ENCODE measurements at places on chromosomes 7 and 10.

DNA sequence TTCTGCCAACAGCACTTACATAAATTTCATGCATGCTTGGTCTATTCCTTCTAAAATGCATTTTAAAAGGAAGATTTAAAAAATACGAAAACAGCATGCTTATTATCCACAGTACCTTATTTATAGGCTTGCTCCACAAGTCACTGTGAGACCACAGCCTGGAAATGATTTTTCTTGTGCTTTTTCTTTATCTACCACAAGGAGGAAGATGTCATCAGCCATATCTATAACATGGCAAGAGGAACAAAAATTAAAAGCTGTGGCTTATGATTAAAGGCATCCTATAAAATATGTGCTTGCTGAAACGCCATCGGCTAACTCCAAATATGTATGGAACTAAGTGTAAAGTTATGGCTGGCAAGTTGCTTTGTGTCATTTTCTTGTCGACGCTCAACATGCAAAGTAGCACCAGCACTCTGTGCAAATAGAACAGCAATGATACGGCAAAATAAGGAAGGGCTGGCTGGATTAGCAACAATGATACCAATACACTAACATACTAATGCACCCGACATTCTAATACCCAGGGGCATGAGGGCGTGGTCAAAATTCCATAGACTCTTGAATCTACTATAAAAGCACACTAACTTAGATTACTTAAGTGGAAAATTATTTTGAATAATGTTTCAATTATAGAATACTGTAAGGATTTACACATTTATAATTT lies 41.2 kb upstream of the AKR1E2 start:
- DNase-seq = no peak

DNA sequence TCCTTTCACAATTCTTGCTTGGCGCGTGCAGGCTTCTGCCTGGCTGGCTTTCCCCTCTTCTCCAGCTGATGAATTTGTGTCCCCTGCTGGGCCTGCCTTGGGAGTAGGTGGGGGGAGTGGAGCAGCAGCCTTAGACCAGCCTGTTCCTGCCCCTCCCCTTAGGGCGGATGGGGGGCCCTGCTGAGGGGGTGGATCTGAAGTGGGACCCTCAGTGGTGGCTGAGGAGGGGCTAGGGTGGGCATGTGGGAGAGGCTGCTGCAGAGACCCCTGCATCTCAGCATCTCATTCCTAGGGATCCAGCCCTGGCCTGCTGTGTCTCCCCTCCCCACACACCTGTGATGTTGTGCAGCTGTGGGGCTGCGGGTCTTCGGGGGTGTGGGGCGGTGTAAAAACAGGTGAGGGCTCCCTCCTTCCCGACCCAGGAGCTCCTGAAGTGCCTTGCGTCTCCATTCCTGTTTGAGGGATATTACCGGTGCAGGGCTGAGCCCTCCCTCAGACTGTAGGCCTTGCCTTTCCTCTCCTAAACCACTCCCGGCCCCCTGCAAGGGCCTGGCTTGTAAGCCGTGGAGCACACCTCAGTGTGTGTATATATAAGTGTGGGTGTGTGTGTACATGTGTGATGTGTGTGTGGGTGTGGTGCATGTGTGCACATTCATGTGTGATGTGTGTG lies 24.7 kb downstream of the ADCYAP1R1 start:
- no peak for DNase-seq

DNA sequence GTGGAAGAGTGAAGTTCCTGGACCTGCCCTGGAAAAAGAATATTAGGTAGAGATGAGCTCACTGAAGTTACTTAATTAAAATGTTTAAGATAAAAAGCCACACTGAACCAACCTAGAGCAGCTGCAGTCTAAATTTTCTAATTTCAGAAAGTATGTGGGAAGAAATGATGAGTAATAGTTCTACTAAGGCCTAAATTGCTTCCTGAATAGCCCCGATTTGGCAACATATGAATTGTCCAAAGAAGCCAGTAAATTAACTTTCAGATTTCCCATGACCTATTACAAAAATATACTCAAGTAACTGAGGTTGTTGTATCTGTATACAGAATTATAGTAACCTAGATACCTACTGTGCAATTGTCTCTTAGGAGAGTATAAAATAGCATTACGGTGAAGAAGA lies 312.6 kb downstream of the IPMK start:
- DNase-seq = no peak

GRCh38 chr10:22365233-22365632 lies 19.9 kb downstream of the SPAG6 start:
- DNase-seq = no peak

- no peak for DNase-seq
These were observed 786 bp upstream of the CNOT4 start for GRCh38 chr7:135510592-135511183.

- no peak for DNase-seq
These were observed 204.6 kb upstream of the NRP1 start for GRCh38 chr10:33539116-33539515.

DNA sequence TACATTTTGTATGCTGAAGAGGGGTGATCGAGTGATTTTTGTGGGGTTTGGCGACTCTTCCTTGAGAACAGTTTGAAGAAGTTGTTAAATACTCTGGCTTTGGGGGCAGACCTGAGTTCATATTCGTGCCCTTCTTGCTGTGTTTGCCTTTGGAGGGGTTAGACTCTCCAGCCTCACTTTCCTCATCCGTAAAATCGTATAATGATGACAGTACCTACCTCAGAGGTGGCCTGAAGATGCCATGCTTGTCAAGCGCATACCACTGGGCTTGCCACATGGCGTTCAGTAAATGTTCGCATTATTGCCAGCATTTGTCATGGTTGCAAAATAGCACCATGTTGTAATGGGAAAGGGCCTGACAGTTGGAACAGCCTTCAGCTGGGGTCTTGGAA lies 1.3 kb downstream of the STK17A start:
- no peak for DNase-seq

GRCh38 chr10:98919899-98920298 lies 315.8 kb downstream of the HPSE2 start:
- DNase-seq = no peak

DNA sequence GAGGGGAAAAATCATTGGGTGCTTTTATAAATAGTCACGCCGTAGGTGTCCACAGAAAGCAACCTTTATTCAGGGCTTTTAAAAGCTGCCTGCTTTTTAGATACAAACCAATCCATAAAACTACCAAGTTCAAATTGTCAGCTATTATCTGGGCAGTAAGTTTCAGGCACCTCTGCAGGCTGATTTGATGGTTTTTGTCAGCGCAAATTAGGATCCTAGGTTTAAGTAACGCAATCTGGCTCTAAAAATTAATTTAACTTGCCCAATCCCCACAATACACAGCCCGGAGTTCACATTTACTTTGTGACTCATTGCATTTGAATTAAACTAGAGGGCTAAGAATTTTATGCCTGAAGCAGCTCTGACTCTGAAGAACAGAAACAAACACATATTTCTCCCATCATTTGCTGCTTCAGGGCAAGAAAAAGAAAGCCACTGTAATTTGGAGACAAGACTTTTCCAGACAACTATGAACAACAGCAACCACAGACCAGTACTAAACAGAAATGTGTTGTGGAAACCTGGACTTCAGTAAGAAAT lies 43.3 kb downstream of the NRP1 start:
- no peak for DNase-seq

GRCh38 chr7:157817433-157817832 lies 480.6 kb downstream of the DNAJB6 start:
- DNase-seq = no peak

All from stimulated activated naive B cell treated with anti-CD40 and anti-IgM and Interleukin-4, amounts not matched to agents 10 μg/mL and 1 μg/mL and 100 μg/mL, for 72 hours (primary cell).